ENCODE measurements at places on chromosomes 1 and 21. TPM values are rescaled to one million over a fixed set of nuclear protein-coding genes. Genes with fewer than 3 reads are reported as not detected.

The LCE1A gene
- total RNA-seq: not detected

DNA sequence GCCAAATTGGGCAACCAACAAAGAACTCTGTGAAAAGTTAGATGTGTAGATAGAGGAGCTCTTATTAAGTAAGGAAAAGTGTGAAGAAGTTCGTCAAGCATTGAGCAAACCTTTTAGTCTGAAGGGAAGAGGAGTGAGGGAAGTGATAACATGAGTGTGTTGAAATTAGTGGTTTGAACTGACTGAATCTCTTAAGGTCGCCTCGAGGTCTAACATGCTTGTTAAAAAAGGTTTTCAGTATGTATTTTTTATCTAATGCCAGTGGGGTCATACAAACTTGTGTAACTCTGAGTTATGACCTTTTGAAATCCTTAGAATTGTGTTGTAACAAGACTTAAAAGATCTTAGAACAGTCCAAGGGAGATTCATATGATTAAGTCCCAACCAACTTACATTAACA lies 34.1 kb downstream of the SOAT1 start:
- DNase-seq: peak; percentile 92

The ATG4C gene
- 4.5 TPM for total RNA-seq

DNA sequence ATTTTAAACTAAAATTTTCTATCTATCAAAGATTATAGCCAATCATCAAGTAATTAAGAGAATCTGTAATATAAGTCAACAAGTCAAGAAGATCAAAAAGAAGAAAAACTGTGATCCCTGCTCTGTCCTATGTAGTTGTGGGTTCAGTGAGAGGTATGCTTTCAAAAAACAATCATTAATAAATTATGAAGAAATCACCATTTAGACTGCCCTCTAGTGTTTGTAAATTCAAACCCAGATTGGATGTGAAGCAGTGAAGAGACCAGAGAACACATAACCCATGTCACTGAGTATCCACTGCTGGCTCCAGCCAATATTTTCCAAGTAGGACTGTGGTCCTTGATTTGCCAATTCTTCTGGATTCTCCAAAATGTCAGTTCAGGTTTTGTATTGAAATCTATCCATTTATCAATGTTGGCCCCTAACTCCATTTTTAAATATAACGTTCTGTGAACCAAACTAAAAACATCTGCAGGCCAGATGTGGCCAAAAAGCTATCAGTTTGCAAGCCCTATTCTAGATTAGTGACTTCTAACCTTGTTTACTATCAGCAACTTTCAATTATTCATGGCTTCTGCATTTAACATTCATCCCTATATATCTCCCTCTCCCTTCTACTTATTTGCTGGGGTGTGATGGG lies 467.5 kb upstream of the CXADR start:
- peak; percentile 14 for DNase-seq

- DNase-seq: peak; percentile 40
Measured at GRCh38 chr1:98962156-98962555, 42.5 kb downstream of the PLPPR5 start.

DNA sequence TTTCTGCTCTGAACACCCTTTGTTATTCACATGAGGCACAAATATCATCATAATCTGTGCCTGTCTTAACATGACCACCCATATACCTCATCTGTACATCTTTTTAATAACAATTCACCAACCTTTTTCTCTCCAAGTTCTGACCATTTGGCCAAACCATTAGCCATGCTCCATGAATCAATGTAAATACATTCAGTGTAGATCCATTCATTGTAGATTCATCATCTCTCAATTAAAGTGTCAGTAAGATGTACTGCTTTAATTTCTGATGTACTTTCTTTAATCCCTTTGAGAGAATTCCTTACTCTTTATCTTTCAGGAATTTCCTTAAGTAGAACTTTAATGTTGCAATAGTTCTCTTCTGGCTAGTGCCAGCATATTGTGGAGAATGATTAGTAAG lies 126.2 kb upstream of the LRRC7 start:
- DNase-seq: peak; percentile 16

All from fibroblast of villous mesenchyme (primary cell).